ENCODE measurements at places on chromosomes 7 and 10. TPM values are rescaled to one million over a fixed set of nuclear protein-coding genes. Genes with fewer than 3 reads are reported as not detected.

The DENND2A gene
- 37.2 TPM for polyA plus RNA-seq

- DNase-seq, result no peak
Measured at GRCh38 chr10:123097039-123097438, 38.7 kb upstream of the HMX3 start.

The NKX2-3 gene
- polyA plus RNA-seq, result not detected

The PTF1A gene
- not detected for polyA plus RNA-seq

GRCh38 chr7:122430710-122431109 is 126.2 kb upstream of the FEZF1 start:
- DNase-seq, result no peak

DNA sequence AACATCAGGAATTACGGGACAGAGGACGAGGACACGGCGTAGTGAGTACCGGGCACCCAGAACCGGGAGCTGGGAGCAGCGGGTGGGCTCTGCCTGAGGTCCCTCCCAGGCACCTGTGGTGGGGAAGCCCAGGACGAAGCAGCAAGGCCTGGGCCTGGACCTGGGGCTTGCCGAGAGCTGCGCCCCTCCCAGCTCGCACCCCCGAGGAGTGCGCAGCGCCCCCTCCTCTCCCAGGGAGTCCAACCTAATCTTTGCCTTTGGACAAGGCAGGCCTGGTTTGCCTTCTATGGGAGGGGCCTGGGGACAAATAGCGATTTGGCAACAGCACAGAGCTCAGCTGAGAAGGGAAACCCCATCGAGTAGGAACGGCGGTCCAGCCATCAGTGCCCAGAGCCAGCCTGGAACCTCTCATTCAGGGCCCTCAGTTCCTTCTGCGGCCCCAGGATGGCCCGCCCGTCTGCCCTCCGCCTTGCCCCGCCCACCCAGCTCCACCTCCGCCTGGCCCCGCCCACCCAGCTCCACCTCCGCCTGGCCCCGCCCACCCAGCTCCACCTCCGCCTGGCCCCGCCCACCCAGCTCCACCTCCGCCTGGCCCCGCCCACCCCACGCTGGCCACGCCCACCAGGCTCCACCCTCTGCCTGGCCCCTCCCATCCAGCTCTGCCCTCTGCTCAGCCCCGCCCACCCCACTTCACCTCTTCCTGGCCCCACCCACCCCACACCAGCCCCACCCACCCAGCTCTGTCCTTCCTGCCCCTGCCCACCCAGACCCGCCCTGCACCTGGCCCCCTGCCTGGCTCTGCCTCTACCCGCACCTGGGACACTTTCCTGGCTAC is 32.5 kb upstream of the KNDC1 start:
- DNase-seq, result no peak

The NCF1 gene
- 2.7 TPM for polyA plus RNA-seq

DNA sequence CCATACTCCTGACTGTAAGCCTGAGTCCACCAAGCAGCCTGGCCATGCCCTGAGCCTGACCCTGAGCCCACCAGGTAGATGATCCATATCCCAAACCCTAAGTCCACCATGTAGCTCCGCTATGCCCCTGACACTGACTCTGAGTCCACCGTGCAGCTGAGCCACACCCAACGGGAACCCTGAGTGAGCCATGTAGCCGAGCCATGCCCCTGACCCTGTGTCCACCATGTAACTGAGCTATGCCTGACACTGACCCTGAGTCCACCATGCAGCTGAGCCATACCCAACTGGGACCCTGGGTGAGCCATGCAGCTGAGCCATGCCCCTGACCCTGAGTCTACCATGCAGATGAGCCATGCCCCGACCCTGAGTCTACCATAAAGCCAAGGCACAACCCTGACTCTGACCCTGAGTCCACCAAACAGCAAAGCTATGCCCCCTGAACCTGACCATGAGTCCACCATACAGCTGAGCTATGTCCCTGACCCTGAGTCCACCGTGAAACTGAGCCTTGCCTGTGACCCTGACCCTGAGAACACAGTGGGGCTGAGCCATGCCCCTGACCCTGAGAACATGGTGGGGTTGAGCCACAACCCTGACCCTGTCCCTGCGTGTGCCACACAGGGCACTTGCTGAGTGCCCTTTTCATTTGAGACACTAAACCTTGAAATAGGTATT is 299.8 kb downstream of the TNS3 start:
- DNase-seq, result no peak

- DNase-seq, result no peak
Measured at GRCh38 chr10:83945982-83946718, 193.2 kb upstream of the GHITM start.

The CXCL12 gene
- polyA plus RNA-seq, result 194 TPM

The AQP1 gene
- polyA plus RNA-seq, result 152 TPM

The CYP26C1 gene
- polyA plus RNA-seq, result 0.05 TPM

DNA sequence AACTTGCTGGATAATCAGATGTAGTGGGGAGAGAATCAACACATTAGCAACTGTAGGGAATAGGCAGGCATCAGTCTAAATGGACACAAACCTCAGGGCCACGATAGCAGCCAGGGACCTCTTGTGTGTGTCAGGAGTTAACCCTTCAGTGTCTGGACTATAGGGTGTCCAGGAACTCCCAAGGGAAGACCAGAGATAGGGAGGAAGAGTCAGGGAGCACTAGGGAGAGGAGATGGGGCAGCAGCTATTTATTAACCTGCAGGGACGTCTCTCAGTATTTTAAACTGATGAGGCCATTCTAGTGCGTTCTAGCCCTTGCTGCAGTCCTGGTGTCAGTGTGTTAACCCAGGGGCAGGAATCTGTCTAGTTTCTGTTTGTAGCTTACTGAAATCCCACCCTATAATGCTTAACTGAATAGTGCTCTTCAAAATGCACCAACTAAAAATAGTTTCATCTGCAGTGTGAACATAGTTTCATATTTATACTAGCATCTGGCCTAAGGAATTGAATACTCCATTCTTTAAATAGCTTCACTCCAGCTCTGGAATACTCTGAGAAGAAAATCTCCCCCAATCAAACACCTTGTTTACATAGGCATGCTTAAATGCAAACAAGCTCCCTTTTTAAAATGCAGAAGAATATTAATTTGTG is 62.7 kb downstream of the ARID5B start:
- no peak for DNase-seq

- DNase-seq, result no peak
Measured at GRCh38 chr7:101529560-101529959, 99.5 kb downstream of the MYL10 start.

GRCh38 chr10:102117391-102118159 is 2.6 kb downstream of the LDB1 start:
- DNase-seq, result peak; percentile 89

DNA sequence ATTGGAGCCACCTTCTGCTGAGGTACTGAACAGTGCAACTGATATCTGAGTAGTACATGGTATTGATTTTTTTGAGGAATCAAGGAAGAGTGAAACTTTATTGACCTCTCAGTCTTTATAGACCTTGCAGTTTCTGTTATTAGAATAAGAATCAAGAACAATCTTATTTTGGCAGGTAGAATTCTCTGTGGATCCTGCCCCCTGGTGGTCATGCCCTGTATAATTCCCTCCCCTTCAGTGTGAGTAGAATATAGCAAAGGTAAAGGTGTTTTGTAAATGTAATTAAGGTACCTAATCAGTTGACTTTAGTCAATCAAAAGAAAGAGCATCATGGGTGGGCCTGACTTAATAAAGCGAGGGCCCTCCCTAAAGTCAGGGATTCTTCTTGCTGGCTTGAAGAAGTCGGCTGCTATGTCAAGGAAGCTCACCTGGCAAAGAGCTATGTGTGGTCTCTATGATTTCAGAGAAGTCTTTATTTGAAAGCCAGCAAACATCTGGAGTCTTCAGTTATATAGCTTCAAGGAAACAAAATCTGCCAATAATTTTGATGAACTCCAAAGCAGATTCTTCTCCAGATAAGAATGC is 142.8 kb downstream of the LSM5 start:
- DNase-seq, result no peak

The ANKIB1 gene
- 31.2 TPM for polyA plus RNA-seq

- no peak for DNase-seq
Measured at GRCh38 chr7:134301592-134301991, 15.1 kb downstream of the SLC35B4 start.

DNA sequence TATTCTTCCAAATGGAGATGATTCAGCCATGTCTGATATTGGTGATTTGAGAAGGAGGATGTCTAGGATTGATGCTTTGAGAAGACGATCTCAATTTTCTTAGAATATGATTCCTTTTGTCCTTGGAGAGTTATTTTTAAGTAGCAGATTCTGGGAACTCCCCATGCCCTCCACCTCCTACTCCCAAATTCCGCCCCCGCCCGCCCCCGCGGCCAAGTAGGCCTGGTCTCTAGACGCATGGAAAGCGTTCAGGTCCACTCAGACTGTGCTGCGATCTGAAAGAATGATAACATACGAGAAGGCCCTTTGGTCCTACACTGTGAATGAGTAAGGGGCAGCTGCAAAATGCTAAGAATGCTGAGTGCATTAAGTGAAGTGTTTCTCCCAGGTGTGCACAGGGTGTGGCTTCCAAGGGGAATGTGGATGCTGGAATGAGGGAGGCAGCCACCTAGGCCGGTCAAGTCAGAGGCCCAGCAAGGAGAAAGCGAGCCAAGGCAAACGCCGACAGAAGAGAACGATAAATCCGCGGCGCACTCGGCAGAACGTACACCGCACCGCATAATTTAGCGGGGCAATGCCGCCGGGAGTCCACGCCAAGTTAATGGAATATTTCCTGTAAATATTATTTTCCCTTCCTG is 142.3 kb downstream of the PRPF18 start:
- DNase-seq, result peak; percentile 27

- no peak for DNase-seq
Measured at GRCh38 chr7:66964411-66964810, 31.0 kb downstream of the SBDS start.

The TSPAN12 gene
- polyA plus RNA-seq, result 37.2 TPM

The PODXL gene
- 52.4 TPM for polyA plus RNA-seq

GRCh38 chr7:9264395-9264794 is 831.0 kb downstream of the NXPH1 start:
- DNase-seq, result no peak

- DNase-seq, result no peak
Measured at GRCh38 chr10:99396471-99396870, 34.0 kb downstream of the GOT1 start.

DNA sequence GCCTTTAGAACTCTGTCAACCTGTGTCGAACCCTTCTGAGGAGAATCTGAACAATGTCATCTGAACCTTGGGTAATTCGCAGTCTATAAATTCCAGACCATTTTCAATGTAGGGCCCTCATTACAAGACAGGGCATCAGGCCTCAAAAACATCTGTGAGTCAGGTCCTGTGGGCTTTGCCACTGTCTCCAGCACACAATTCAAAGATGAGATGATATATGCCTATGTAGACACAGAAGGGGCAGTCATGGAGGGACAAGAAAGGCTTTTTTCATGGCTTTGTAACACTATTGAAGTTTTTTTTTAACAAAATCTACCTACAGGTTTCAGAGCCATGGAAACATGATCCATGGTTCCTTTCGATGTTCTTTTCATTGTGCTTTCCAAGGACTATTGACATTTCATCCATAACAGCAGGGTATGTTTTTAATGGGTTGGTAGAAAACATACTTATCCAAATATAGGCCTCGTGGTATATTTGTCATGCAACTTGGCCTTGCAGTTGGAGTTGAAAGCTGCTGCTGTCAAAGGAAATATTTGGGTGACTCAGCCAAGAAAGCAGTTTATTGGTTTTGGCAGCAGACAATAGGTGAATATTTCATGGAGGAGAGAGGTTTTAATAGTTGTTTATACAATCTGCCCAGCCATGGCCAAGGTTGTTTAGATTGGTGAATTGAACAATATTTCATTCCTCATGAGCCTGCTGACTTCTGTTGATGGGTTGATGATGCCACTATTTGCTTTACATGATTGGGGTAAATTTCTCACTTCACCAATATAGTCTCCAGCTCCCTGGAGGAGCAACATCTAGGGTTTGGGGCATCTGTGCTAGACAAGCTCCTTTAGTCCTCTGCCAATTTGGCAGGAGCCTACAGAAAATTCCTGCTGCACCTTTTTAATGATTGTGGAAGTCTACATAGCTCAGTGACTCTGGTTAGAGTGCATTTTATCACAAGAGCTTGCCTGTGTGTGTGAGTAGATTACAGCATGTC is 158.4 kb upstream of the TMEM72 start:
- no peak for DNase-seq

- no peak for DNase-seq
Measured at GRCh38 chr10:6211341-6211670, 8.6 kb downstream of the PFKFB3 start.

GRCh38 chr7:129161524-129162225 is 17.2 kb downstream of the TSPAN33 start:
- DNase-seq, result no peak

GRCh38 chr7:155913291-155913690 is 101.0 kb upstream of the SHH start:
- DNase-seq, result peak; percentile 24

GRCh38 chr7:98956469-98956868 is 78.1 kb downstream of the TRRAP start:
- DNase-seq, result no peak

The BMS1 gene
- polyA plus RNA-seq, result 22.7 TPM

DNA sequence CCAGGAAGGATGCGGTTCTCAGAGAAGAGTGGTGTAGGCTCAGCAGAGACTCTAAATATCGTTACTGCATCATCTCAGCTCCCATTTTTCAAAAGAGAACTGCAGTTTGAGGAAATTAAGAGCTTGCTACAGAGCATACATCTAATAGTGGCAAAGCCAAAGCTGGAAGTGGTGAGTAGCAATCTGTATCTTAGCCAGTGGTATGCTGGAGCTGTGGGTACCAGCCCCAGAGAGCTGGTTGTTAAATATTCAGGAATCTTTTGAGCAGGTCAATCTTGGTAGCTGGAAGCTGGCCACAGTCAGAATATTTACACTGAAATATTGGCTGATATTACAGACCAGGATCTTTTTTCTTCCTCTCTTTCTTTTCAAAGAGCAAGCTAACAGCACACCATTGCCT is 88.4 kb upstream of the STEAP1B start:
- no peak for DNase-seq

- no peak for DNase-seq
Measured at GRCh38 chr7:87882151-87882937, 6.1 kb downstream of the DBF4 start.

Data from right lung (tissue), 10 donors.